ENCODE measurements at places on chromosomes 6 and 20. TPM values are rescaled to one million over a fixed set of nuclear protein-coding genes. Genes with fewer than 3 reads are reported as not detected.

Gene RAE1
- 9.9 TPM for polyA plus RNA-seq

Gene RIPOR2
- polyA plus RNA-seq, result 1.1 TPM

DNA sequence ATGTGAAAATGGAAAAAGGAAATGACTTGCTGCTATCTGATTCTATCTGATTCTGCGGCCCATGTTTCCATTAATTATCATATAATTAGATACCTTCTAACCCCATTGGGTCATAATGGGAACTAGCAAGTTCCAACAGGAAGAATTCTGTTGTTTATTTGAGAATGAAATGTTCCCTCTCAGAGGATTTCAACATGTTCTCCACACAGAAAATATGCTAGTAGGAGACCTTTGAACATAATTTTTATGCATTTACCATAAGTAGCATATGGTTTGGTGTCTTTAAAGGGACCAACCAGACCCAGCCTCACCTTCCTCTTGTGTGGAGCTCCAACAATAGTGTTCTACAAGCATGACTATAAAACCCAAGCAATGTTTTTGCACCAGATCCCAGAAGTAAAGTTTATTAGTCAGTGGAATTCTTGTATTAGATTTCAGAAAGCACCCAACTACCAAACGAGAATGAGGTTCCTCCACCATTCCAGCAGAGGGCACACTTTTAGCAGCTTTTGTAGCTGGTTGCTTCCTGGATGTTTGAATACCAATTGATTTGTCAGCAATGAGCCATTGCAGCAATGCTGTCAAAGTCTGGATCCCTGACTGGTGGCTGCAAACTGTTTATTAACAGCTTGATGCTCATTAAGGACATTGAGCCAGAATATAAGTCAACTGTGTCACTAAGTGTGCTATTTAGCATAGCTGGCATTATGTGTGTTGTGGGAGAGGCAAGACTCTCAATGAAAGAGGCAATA is 143.6 kb upstream of the GJE1 start:
- DNase-seq, result no peak

DNA sequence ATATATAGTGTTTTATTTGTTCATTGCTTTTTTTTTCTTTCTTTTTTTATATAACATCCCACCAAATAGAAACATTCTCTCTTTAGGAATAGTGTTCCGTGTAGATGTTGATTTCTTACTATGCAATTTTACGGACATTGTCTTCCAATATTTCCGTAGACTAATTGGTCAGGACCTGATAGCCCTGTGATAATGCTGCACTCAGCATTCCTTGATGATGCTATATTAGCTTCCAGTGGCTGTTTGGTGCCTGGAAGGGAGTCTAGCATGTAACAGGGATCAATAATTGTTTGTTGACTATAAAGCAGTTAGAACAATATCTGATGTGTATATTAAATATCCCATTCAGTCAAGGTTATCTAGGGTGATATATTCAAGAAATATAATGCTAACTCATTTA is 6.7 kb upstream of the OR2W1 start:
- no peak for DNase-seq

DNA sequence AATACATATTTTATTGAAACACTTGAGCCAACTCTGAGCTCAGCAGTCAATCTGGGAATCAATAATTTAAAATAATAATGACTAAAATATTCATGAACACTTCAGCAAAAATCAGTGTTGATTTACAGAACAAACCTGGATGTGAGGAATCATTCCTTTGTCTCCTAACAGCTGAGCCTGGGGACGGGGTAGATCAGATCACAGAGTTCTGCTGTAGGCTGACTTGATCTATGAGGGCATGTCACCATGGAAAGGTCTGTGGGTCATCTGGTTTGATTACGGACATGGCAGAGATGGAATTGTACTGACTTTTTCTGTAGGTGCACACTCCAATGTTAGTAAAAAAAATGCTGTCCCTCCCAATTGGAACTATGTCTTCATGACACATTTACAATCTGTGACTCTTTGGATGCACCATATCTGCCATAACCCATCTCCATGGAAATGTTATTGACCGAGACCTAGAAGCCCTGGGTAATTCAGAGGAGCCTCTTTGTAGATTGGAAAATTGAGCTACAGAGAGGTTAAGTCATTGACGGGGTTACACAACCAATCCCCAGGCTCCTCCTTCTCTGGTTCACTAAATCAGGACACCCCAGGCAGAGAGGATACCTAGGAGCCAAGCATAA is 114.1 kb downstream of the DOK5 start:
- DNase-seq, result no peak

GRCh38 chr20:62457831-62458230 is 18.0 kb downstream of the GATA5 start:
- no peak for DNase-seq

- DNase-seq, result no peak
Measured at GRCh38 chr6:73028124-73028766, 197.1 kb downstream of the KHDC1L start.

DNA sequence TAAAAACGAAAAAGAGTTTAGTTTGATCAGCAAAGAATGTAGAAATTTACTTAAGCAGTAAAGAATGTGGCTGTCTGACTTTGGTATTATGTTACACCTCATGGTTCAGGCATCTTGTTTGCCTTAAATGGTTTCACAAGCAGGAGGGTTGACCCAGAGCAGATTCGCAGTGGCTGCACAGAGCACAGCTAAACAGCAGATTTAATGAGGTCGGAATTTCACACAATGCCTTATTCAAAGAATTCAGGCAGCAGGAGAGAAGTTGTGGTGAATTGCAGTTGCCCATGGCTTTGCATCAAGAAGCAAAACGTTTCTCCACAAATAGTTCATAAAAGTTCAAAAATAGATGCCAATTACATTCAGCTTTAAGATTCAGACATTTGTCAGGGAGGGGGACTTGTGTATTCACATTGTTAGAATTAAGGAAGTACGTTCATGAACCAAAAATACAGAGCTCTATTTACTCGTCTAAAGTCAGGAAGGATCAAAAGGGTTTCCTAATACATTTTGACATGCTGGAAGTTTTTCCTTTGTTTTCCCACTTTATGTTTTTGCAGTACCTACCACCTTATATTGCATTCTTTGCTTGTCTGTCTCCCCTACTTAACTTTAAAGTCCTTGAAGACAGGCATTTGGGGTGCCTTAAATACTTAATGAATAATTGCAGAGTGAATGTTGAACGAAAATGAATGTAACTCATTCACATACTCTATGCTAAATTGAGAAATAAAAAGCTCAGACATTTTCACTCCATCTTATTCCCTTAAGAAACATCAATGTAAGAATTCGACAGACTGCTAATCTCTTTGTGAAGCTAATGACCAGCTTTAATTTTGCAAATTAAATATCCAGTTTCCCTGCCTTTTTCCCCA is 1163.6 kb upstream of the CITED2 start:
- no peak for DNase-seq

GRCh38 chr20:50798650-50799049 is 3.8 kb downstream of the BCAS4 start:
- DNase-seq, result peak; percentile 34

- DNase-seq, result no peak
Measured at GRCh38 chr6:133040094-133040802, 200.9 kb upstream of the EYA4 start.

- no peak for DNase-seq
Measured at GRCh38 chr20:25408890-25409289, 1.4 kb downstream of the GINS1 start.

DNA sequence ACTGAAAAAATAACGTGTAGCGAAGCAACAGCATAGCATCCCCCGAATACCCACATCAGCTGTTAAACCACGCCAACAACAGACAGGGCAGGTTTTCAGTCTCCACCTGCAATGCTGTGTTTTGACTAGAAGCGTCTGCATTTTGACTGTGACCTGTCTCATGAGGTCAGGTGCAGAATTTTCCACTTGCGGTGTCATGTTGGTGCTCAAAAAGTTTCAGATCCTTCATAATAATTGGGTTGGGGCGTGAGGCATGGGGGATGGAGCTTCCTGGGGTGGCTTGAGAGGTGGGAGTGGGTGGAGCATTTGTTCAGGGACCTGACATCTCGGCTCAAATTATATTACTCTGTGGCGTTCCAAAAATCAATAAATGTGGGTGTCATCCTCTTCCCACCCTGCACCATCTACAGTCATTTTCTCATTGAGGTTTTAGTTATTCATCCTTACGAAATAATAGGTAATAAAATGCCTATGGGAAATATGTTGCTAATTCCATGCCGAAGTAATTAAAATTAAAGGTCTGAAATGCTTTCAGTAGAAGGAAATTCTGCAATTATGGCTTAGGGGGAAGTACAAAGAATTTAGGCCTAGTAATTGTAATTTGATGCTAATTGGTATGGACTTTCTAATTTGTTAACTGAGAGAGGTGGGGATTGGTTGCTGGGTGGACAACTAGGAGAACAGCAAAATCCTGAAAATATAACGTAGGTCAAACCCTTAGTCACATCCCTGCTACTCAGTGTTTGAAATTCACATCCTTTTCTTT is 81.0 kb downstream of the TIAM2 start:
- no peak for DNase-seq

DNA sequence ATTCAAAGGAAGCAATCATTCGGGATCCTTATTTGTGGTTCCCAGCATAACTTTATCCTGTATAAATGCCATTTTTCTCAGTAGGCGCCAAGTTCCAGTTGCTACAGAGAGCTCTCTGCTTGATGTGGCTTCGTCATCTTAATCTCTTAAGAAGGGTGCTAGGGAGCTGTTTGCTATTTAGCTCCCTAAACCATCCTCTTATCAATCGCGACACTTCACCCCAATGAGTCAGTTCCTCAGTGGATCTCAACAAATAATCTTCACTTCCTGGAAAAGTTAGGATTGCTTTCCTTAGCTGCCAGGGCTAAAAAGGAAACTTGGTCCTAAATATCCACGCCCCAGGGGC is 1.3 kb upstream of the NKAIN2 start:
- no peak for DNase-seq

Measured in aorta (tissue), 5 donors.